AG08396 (cell line): ENCODE measurements at places on chromosomes 4 and X.
A peak's percentile ranks its signal among the peaks of the same experiment; 100 is the strongest.

GRCh38 chrX:53263597-53264094, 17.7 kb downstream of the IQSEC2 start:
- DNase-seq = no peak

DNA sequence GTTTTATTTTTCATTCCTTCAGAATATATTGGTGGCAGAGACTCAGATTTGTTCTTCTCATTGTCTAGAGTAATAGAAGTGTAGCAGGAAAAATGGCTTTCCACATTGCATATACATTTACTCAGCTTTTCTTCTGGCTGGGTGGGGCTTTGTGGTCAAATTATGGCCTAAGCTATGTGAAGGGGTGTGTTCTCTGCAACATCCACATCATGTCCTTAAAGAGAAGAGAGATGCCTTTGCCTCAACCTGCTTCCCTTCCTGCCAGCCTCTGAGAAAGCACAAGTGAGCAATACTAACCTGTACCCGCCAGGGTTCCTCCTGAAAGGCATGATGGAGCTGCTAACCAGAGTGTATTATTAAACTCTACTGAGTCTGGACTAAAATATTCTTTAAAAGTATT, 695.6 kb upstream of the FAM241A start:
- DNase-seq = no peak

- no peak for DNase-seq
Measured at GRCh38 chr4:154616287-154616686, 3.8 kb upstream of the FGG start.

DNA sequence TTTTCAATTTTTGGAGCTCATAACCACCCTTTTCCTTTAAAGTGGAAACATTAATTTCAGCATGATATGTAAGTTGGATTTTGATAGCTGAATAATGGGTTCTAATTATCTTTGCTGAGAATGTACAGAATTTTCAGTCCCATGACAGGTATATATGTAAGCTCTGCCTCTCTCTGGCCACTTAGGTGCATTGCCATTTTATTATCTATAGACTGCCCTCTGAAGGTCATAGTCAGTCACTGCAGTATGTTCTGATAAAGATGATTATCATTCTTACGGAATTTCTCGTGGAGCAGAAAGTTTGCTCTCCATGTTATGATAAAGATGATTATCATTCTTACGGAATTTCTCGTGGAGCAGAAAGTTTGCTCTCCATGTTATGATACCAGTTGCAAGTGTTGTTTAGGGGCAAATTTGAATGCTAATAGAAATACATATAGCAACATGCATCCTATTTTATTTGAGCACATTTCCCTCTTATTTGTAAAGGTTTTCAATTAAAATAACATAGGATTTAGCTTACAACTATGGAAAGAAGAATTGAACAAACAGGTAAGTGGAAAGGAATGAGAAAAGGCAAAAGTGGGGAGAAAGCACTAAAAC, 10.4 kb downstream of the AFP start:
- DNase-seq = peak; percentile 28

DNA sequence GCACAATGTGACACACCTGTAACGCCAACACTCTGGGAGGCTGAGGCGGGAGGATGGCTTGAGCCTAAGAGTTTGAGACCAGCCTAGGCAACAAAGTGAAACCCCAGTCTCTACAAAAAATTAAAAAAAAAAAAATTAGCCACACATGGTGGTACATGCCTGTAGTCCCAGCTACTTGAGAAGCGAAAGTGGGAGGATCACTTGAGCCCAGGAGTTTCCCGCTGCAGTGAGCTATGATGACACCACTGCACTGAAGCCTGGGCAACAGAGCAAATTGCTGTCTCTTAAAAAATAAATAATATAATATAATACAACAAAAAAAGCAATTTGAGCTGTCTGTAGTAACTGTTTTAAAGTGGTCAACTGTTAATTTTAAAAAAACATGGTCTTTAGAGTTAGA, 13.2 kb downstream of the SPOCK3 start:
- DNase-seq = no peak

DNA sequence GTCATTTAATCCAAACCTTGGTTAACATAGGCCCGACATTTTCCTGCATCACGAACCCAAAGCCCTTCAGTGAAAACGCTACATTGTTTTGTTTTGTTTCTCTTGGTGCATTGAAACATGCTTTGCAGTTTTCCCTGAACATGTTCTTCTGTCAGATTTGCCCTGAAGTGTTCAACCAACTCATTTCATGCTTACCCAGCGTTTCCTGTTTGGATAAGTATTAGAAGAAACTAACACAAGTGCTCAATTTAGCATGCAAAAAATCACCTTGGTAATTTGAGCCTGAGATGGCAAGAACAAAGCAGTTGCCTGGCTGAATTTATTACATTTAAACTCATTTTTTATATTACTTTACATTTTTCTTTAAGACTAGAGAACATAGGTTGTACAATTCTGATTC, 160.1 kb upstream of the VCX3A start:
- DNase-seq = no peak

- DNase-seq = no peak
Measured at GRCh38 chr4:78592088-78592783, 40.7 kb downstream of the ANXA3 start.

- no peak for DNase-seq
Measured at GRCh38 chrX:44202596-44202995, 140.9 kb downstream of the EFHC2 start.

GRCh38 chr4:39942507-39942906, 35.2 kb downstream of the PDS5A start:
- DNase-seq = no peak

- DNase-seq = no peak
Measured at GRCh38 chr4:5963611-5964010, 54.6 kb downstream of the C4orf50 start.

- DNase-seq = no peak
Measured at GRCh38 chr4:90198086-90198847, 71.1 kb downstream of the CCSER1 start.

- no peak for DNase-seq
Measured at GRCh38 chrX:352181-352580, 33.6 kb upstream of the GTPBP6 start.

DNA sequence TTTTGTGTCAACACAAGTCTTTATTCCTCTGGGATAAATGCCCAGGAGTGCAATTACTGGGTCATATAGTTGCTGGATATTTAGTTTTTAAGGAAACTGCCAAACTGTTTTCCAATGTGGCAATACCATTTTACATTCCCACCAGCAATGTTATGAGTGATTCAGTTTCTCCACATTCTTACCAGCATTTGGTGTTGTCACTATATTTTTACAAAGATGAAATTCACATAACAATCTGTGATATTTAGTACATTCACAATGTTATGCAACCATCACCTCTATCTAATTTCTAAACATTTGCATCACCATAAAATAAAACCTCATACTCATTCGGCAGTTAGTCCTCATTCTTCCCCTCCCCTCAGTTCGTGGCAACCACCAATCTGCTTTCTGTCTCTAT, 75.0 kb downstream of the MAMLD1 start:
- DNase-seq = no peak

- no peak for DNase-seq
Measured at GRCh38 chr4:42392436-42392835, 4.9 kb upstream of the SHISA3 start.

- DNase-seq = no peak
Measured at GRCh38 chr4:94390804-94391410, 48.3 kb upstream of the HPGDS start.

DNA sequence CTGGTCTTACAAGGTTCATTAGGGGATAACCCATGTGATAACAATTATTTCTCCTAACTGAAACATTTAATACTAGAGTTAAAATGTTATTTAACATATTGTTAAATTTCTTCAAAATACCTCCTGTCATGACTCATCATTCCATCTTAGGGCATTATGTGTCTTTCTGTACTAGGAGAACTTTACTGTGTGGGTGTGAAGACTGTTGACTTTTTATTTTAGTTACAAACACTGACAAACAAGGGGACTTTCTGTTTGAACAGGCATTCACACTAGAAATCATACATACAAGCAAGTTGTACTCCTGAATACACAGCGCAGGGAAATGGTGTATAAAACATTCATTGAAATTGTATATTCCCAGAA, 175.9 kb downstream of the FBXW7 start:
- no peak for DNase-seq

DNA sequence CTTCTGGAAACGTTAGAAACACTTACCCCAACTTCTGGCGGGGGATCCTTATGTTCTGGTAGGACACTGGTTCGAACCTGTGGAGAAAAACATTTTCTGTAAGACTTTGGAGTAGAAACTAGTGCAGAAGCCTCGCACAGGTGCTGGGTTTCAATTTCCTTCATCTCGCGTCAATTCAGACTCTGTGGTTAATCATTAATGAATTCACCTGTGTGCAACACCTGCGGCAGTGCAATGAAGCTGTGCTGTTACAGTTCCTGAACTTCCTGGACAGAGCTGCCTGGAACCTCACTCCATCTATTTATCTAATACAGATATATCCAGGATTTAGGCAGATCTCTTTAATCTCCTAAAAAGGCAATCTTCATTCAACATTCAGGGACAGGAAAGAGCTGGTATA, 531.4 kb downstream of the INPP4B start:
- no peak for DNase-seq

- no peak for DNase-seq
Measured at GRCh38 chr4:184890499-184890898, 64.7 kb upstream of the ACSL1 start.

GRCh38 chr4:143554728-143555597, 41.5 kb downstream of the SMARCA5 start:
- no peak for DNase-seq
